ENCODE measurements at places on chromosomes 5 and 9.

DNA sequence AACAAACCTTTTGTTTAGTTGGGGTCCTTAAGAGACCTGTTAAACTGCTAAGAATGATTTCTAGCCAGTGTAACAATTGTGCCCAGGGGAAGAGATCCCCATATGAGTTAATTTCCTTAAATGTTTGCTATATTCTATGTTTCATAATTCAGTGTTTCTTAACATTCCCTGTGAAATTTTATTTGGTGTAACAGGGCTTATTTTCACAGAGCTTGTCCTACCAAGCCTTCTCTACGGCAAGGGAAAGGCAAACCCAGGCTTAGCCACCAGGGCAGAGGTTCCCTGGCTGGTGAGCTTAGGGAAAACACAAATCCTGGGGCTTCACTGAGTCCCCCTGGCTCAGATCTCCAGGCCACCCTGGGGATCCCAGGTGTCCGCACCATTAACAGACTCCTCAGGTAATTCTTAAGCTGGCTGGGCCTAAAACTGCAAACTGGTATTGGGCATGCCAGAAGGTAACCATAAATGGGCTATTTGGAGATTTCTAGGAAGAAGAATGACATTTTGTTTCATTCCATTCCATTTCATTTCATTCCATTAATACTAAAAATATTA, 17.0 kb upstream of the LCP2 start:
- DNase-seq: no peak

- DNase-seq: no peak
Measured at GRCh38 chr5:65299861-65300260, 181.9 kb downstream of the ADAMTS6 start.

DNA sequence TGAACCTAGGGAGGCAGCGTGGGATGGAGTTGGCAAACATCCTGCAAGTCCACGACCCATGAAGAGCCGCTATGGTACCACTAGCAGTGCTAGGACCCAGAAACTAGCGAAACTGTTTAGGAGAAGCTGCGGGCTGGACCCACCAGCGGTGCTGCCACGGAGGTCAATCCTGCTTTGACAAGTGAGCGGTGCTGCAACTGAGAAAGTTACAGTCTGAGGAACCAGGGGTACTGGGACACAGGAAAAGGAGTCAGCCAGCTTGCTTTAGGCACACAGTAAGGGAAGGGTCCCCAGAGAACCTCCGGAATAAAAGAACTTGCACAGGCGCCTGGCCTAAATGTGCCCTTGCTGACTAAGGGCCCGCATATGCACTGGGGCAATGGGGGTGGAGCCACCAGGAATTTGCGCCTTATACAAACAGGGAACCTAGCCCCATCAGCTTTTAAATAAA, 23.6 kb upstream of the ANXA2R start:
- no peak for DNase-seq

GRCh38 chr5:3194271-3194670, 401.4 kb upstream of the IRX1 start:
- DNase-seq: no peak

GRCh38 chr5:180216646-180217171, 7.7 kb upstream of the RASGEF1C start:
- DNase-seq: no peak

- DNase-seq: no peak
Measured at GRCh38 chr9:88182501-88182900, 44.2 kb upstream of the SPATA31C2 start.

- DNase-seq: no peak
Measured at GRCh38 chr9:127907867-127908659, 8.7 kb upstream of the ST6GALNAC6 start.

DNA sequence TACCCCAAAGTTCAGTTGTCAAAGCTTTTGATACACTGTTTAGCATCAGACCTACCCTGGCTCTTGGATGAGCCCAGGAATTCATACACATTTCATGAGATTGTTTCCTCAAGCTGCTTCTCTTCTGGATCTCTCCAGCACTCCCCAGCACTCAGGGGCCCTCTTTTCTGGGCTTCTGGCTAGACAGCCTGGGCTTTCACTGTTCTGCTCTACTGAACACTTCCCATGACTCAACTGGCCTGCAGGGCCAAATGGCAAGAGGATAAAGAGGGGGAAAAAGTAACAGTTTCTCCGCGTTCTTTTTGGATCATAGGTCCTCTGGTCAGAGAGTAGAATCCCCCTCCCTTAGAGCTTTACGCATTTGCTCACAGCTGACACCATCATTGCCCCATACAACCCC, 20.9 kb upstream of the LURAP1L start:
- DNase-seq: no peak

DNA sequence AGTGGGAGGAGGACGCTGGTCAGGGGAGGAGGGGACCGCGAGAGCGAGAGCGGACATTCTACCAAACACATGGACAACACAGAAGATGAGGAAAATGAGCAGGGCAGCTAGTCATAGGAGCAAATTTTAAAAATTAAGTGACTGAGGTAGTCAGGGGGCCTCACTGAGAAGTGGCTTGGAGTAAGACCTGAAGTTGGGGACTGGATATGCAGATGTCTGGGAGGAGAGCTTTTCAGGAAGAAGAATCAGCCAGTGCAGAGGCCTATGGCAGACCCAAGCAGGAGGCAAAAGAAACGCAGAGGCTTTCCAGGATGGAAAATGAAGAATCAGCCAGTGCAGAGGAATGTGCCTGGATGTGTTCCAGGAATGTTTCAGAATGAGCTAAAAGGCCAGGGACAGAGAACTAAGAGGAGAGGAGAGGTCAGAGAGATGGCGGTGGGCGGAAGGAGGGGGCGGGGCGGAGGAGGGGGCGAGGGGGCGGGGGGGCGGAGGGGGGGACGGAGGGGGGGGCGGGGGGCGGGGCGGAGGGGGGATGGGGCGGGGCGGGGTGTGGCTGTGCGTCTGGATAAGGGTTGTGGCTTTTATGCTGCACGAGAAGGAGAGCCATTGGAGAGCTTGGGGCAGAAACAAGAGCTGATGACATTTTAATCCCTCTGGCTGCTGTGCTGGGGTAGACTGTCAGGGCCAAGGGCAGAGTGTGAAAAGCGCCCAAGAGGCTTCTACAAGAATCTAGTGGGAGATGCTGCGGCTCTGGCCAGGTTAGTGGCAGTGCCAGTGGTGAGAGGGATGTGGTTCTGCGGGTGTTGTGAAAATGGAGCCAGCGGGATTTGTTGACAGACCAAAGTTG, 129.6 kb downstream of the KCNIP1 start:
- DNase-seq: no peak

GRCh38 chr9:128724744-128725211, 851 bp upstream of the ZDHHC12 start:
- no peak for DNase-seq

- DNase-seq: no peak
Measured at GRCh38 chr5:133408322-133408721, 204.0 kb downstream of the FSTL4 start.

GRCh38 chr5:120769312-120769872, 305.3 kb downstream of the PRR16 start:
- no peak for DNase-seq

DNA sequence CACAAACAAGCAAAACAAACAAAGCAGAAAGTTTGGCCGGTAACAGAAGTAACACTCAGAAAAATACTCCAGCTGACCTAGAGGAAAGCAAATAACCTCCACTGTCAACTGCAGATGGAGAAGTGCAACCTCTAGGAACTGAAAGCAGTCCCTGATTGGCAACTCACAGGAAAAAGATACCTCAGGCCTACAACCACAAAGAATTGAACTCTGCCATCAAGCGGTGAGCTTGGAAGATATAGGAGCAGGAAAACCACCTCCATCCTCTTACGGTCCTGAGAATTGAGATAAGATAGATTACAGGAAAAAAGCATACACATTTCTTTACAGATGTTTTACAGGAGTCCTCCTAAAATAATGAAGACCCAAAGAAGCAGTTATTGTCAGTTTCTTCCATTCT, 184.5 kb downstream of the PDZD2 start:
- DNase-seq: no peak
